ENCODE measurements at places on chromosomes 2 and 18. TPM values are rescaled to one million over a fixed set of nuclear protein-coding genes. Genes with fewer than 3 reads are reported as not detected.

DNA sequence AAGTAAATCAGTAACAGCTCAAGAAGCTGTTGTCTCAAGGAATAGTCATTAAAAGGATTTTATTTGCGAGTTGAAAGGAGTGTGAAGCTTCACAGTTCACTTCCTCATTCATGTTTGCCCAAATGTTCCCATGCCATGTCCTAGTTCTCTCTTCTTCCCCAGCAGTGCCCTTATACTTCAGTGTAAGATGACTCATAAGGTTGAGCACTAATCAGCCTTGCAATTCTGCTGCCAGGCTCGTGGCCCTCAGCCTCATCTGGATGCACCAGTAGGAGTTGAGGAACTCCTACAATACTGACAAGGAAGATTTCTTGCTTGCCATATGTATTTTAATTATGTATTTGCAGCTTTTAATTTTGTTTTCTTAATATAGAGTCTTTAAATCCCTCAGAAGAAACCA lies 1980.4 kb downstream of the SUCLG1 start:
- no peaks in the 10 kb centered on the region for H3K4me1 ChIP-seq
- H3K27ac ChIP-seq: no peak overlapping the region
- DNase-seq: no peak
- no peaks in the 10 kb centered on the region for H3K36me3 ChIP-seq
- no peak overlapping the region for H3K4me3 ChIP-seq

DNA sequence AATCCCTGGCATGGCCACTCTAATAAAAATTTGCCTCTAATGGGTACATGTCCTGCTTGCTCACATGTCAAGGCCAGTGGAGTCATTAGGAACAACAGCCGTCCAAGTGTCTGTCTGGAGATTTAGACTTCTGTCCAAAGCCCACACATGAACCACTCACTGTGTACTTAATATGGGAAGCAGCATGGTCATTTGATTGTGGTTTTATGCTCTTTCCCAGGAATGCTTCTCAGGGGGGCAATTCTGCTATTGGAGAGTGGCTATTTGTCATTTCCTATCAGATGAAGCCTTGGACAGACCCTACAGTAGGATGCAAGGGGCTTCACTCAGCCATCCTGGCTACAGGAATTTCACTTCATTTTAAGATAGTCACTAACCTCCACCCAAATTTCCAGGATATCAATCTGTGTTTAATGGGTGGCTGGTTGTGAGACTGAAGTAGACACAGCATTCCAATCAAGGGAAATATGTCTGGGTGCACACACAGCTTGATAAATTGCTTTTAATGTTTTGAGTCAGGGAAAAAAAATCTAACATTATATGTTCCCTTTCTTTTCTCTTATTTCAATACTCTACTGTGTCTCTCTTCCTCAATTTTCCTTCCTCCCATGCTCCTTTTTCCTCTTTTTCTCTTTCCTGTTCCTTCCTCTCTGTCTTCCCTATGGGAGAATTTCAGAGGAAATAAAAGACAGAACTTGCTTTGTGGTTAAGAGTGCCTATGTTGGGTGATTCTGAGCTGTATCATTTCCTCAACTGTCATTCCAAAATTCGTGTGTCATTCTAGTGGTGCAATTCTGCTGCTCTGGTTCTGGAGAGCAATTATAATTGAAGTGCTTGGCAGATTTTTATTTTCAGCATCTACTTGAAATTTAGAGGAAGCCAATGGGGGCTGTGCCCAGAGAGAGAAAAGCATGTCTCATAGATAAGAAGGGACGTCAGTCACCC lies 320.1 kb downstream of the OSR1 start:
- H3K4me1 ChIP-seq: no peaks in the 10 kb centered on the region
- H3K4me3 ChIP-seq: no peak overlapping the region
- H3K36me3 ChIP-seq: no peaks in the 10 kb centered on the region
- no peaks in the 10 kb centered on the region for H3K27me3 ChIP-seq
- no peak overlapping the region for H3K27ac ChIP-seq
- no peak for DNase-seq

- H3K4me1 ChIP-seq: no peaks in the 10 kb centered on the region
- no peaks in the 10 kb centered on the region for H3K27me3 ChIP-seq
- no peak overlapping the region for H3K27ac ChIP-seq
Measured at GRCh38 chr18:55119016-55119415, 159.8 kb upstream of the CCDC68 start.

- H3K27ac ChIP-seq: no peak overlapping the region
- peaks cover 55% of the 10 kb centered on the region for H3K4me1 ChIP-seq
- no peaks in the 10 kb centered on the region for H3K27me3 ChIP-seq
- H3K4me3 ChIP-seq: no peak overlapping the region
- peaks cover 74% of the 10 kb centered on the region for H3K36me3 ChIP-seq
Measured at GRCh38 chr2:224904381-224904780, 137.9 kb downstream of the DOCK10 start.

DNA sequence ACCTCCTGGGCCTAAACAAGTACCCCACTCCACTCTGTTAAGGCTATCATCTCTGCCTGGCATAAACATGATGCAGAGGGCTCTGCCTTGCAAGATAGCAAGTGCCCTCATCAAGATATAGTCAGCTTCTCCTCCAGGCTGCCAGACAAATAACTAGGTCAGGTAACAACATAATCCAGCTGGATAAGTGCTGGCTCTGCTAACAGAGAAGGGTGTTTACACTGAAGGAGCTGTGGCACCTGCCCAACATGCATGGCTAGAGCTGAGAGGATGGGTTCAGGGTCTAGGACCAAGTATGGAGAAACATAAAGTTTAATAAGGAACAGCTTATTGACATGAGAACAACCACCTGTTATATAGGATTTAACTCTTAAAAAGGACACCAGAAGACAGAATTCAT lies 42.8 kb downstream of the DLGAP1 start:
- no peaks in the 10 kb centered on the region for H3K27me3 ChIP-seq
- no peak overlapping the region for H3K4me3 ChIP-seq
- no peak for DNase-seq
- no peak overlapping the region for H3K27ac ChIP-seq
- H3K36me3 ChIP-seq: no peaks in the 10 kb centered on the region
- H3K4me1 ChIP-seq: no peaks in the 10 kb centered on the region

- H3K27ac ChIP-seq: no peak overlapping the region
- no peak for DNase-seq
- H3K36me3 ChIP-seq: no peaks in the 10 kb centered on the region
- peaks cover 10% of the 10 kb centered on the region for H3K27me3 ChIP-seq
Measured at GRCh38 chr2:31008561-31009114, 129.6 kb downstream of the GALNT14 start.

- H3K4me1 ChIP-seq: no peaks in the 10 kb centered on the region
- H3K27me3 ChIP-seq: peaks cover 30% of the 10 kb centered on the region
- H3K36me3 ChIP-seq: no peaks in the 10 kb centered on the region
- H3K27ac ChIP-seq: no peak overlapping the region
- no peak overlapping the region for H3K4me3 ChIP-seq
Measured at GRCh38 chr18:49581371-49581770, 19.5 kb downstream of the LIPG start.

NAGK gene
- 75.3 TPM for total RNA-seq

CREG2 gene
- total RNA-seq: not detected

Measured in activated CD8-positive, alpha-beta T cell treated with anti-CD3 and anti-CD28 coated beads, Interleukin-2, amount 10 ng/mL, durations not matched to agents 7 days and 5 days (primary cell).